ENCODE measurements at places on chromosomes 1 and 21. TPM values are rescaled to one million over a fixed set of nuclear protein-coding genes. Genes with fewer than 3 reads are reported as not detected.

DNA sequence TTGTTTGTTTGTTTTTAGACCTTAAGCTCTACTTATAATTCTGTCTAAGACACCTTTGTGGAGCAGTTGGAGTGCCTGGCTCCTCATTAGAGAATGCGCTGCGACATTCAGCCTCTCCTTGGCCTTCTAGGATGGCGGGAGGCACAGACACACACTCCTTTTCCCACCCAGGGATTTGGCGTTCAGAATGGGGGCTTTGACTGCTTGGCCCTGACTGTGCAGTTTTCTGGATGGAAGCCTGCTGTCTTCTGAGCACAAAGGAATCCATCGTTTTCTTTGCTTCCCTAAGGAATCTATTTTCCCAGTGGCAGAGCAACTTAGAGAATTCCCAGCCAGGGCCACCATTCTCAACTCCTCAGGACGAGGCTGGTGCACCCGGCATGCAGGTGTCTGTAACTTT lies 83.6 kb downstream of the GALNT2 start:
- DNase-seq = no peak
- no peaks in the 10 kb centered on the region for H3K27me3 ChIP-seq
- peaks cover 70% of the 10 kb centered on the region for H3K4me1 ChIP-seq
- peak overlapping the region; percentile 13 for H3K27ac ChIP-seq
- H3K36me3 ChIP-seq = no peaks in the 10 kb centered on the region
- H3K4me3 ChIP-seq = no peak overlapping the region

DNA sequence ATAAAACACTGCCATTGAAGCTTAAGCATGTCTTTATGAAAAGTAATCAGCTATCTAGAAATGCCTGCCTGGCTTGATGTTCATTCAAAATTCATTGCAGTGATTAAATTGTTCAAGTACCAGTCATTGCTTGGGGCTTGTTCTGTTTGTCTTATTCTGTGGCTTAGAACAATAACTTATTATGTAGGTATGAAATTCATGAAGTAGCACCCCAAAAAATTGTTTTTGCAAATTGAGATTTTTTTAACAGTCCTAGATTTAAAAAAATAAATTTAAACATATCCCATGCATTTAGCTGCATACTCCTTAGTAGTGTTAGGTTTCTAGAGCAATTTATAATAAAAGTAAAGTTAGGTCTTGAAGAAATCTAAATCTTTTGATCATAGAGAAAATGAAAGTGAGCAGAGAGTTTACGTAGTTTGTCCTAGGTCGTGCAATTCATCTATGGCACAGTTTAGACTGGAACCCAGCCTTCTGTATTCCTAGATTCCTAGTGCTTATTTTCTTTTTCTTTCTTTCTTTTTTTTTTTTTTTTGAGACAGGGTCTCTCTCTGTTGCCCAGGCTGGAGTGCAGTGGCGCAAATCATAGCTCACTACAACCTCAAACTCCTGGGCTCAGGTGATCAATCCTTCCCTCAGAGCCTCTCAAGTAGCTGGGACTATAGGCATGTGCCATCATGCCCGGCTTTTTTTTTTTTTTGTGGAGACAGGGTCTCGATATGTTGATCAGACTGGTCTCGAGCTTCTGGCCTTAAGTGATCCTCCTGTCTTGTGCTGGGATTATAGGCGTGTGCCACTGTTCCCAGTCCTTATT lies 9.3 kb downstream of the MIER1 start:
- DNase-seq = no peak
- H3K4me1 ChIP-seq = peaks cover 92% of the 10 kb centered on the region
- peak overlapping the region; percentile 43 for H3K4me3 ChIP-seq
- no peaks in the 10 kb centered on the region for H3K36me3 ChIP-seq
- no peaks in the 10 kb centered on the region for H3K27me3 ChIP-seq
- H3K27ac ChIP-seq = no peak overlapping the region

- H3K4me3 ChIP-seq = no peak overlapping the region
- no peak overlapping the region for H3K27ac ChIP-seq
- no peak for DNase-seq
- no peaks in the 10 kb centered on the region for H3K4me1 ChIP-seq
Observed at GRCh38 chr1:106047210-106047609, 1009.3 kb upstream of the PRMT6 start.

GRCh38 chr1:68723791-68724190 lies 226.9 kb upstream of the DEPDC1 start:
- DNase-seq = no peak
- H3K27ac ChIP-seq = peak overlapping the region; percentile 58
- H3K36me3 ChIP-seq = no peaks in the 10 kb centered on the region
- no peaks in the 10 kb centered on the region for H3K27me3 ChIP-seq
- H3K4me1 ChIP-seq = peaks cover 24% of the 10 kb centered on the region
- no peak overlapping the region for H3K4me3 ChIP-seq

DNA sequence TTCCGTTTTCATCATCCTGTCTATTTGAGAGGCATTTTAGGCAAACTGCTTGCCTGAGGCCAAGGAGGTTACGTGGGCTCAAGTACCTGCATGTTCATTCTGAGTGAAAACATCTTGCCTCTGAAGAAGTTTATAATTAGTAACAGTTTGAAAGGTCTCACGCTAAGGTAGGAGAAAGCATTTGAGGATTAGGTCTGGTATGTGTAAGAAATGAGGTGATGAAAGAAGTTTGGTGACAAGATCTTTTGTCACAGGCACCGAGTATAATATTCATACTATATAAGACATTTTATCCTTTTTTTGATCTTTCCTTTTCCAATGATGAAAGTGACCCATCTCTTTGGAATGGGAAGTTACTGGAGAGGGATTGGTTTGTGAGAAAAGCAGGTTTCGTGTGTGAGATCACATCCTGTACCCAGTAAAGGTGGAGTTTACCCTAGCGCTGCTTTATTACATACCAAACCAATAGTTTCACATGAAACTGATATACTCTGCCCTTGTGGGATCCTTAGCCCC lies 98.7 kb upstream of the PDC start:
- no peak overlapping the region for H3K4me3 ChIP-seq
- DNase-seq = no peak
- no peaks in the 10 kb centered on the region for H3K4me1 ChIP-seq
- H3K36me3 ChIP-seq = no peaks in the 10 kb centered on the region
- H3K27me3 ChIP-seq = no peaks in the 10 kb centered on the region
- H3K27ac ChIP-seq = no peak overlapping the region

GRCh38 chr1:79741720-79742421 lies 735.3 kb upstream of the ADGRL4 start:
- no peak for DNase-seq
- no peaks in the 10 kb centered on the region for H3K4me1 ChIP-seq
- no peaks in the 10 kb centered on the region for H3K27me3 ChIP-seq
- H3K36me3 ChIP-seq = no peaks in the 10 kb centered on the region
- no peak overlapping the region for H3K4me3 ChIP-seq
- no peak overlapping the region for H3K27ac ChIP-seq

GRCh38 chr1:233300326-233300725 lies 4.8 kb upstream of the PCNX2 start:
- H3K36me3 ChIP-seq = no peaks in the 10 kb centered on the region
- H3K4me3 ChIP-seq = no peak overlapping the region
- peaks cover 53% of the 10 kb centered on the region for H3K27me3 ChIP-seq
- no peak overlapping the region for H3K27ac ChIP-seq
- no peak for DNase-seq

- H3K36me3 ChIP-seq = no peaks in the 10 kb centered on the region
- H3K4me1 ChIP-seq = peaks cover 84% of the 10 kb centered on the region
- H3K27ac ChIP-seq = peak within 1 kb of the TSS; percentile 88
- peak within 1 kb of the TSS; percentile 42 for H3K4me3 ChIP-seq
- no peaks in the 10 kb centered on the region for H3K27me3 ChIP-seq
- DNase-seq = peak; percentile 41
Observed at GRCh38 chr1:32246888-32247273, at the start of gene FAM167B. Gene FAM167B (plus strand): TSS chr1:32247222. CDS start chr1:32247422, 200 bp downstream.

DNA sequence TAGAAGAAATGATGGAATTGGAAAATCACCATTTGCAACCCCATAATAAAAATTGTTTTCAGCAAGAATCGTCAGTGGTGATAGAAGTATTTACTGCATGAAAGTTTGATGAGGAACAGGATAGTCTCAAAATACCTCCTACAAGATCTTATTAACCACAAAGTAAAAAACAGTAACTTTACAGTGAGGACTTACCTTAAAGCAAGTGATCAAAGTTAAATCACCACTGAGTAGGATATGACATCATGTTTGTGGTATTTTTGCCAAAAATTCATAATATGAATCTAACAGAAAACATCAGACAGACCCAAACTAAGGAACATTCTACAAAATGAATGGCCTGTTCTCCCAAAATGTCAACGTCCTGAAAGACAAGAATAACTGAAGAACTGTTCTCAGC lies 19.9 kb downstream of the ALDH9A1 start:
- H3K36me3 ChIP-seq = peaks cover 82% of the 10 kb centered on the region
- no peak overlapping the region for H3K4me3 ChIP-seq
- no peak overlapping the region for H3K27ac ChIP-seq
- no peak for DNase-seq
- H3K27me3 ChIP-seq = no peaks in the 10 kb centered on the region

GRCh38 chr1:167166690-167167075 lies 54.0 kb upstream of the POU2F1 start:
- H3K27me3 ChIP-seq = peaks cover 38% of the 10 kb centered on the region
- no peak overlapping the region for H3K27ac ChIP-seq
- H3K36me3 ChIP-seq = no peaks in the 10 kb centered on the region
- H3K4me1 ChIP-seq = no peaks in the 10 kb centered on the region
- no peak overlapping the region for H3K4me3 ChIP-seq

GRCh38 chr1:24768873-24769605 lies 23.8 kb downstream of the CLIC4 start:
- H3K4me1 ChIP-seq = peaks cover 82% of the 10 kb centered on the region
- H3K4me3 ChIP-seq = no peak overlapping the region
- peak overlapping the region; percentile 81 for H3K27ac ChIP-seq

DNA sequence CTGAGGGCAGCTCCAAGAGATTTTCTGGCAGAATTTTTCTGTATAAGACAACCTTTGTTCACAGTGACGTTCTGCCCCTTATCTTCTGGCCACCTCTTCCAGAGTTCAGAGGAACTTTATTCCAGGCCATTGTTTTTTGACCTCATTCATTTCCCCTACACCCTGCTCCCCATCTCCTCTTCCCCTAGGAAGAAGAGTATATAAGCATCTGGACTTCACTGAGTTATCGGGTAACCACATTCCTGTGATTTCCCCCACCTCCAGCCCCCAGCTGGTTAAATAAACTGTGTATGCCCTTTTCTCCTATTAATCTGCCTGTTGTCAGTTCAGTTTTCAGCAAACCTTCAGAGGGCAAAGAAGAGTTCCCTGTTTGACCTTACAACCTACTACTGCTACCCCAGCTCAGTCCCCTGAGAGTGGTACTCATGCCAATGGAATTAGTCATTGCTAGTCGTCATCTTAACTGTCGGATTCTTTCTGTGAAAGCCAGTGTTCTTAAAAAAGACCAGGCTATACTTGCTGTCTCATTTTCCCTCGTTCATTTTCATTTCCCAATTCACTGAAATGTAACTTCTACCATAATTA lies 14.3 kb upstream of the ALG14 start:
- H3K4me3 ChIP-seq = no peak overlapping the region
- peak overlapping the region; percentile 84 for H3K27ac ChIP-seq

DNA sequence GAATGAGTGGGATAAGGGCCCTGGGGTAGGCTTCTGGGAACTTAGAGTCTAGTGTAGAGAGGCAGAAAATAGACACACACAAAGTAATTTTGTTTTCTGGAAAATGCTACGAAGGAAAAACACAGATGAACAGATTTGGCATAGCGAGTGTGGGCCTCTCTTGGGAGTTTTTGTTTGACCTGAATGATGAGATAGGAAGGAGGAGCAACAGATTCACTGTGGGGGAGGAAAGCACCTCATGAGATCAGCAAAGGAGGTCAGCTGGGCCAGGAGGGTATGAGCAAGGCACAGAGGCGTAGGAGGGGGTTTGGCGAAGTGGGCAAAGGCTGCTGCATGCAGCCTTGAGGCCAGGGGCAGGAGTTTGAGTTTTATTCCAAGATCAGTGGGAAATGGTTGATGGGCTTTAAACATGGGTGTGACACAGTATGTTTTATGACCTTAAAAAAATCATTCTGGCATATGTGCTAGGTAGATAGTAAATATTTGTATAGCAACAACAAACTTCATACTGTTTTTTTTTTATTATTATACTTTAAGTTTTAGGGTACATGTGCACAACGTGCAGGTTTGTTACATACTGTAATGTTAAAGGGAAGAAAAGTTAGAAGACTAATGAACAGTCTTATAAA lies 57.9 kb downstream of the FGGY start:
- H3K27me3 ChIP-seq = no peaks in the 10 kb centered on the region
- no peak for DNase-seq
- no peak overlapping the region for H3K4me3 ChIP-seq
- peaks cover 12% of the 10 kb centered on the region for H3K4me1 ChIP-seq

- no peak for DNase-seq
- H3K36me3 ChIP-seq = no peaks in the 10 kb centered on the region
- no peak overlapping the region for H3K4me3 ChIP-seq
Observed at GRCh38 chr1:158329733-158330132, 1.6 kb downstream of the CD1B start.

GRCh38 chr1:2021550-2021949 lies 2.4 kb downstream of the GABRD start:
- peaks cover 83% of the 10 kb centered on the region for H3K27me3 ChIP-seq
- peaks cover 28% of the 10 kb centered on the region for H3K4me1 ChIP-seq
- H3K4me3 ChIP-seq = no peak overlapping the region
- H3K27ac ChIP-seq = no peak overlapping the region
- H3K36me3 ChIP-seq = no peaks in the 10 kb centered on the region

GRCh38 chr1:27542463-27543273 lies 52.7 kb upstream of the WASF2 start:
- H3K4me3 ChIP-seq = no peak overlapping the region
- peak; percentile 65 for DNase-seq
- H3K27ac ChIP-seq = peak overlapping the region; percentile 89
- no peaks in the 10 kb centered on the region for H3K27me3 ChIP-seq
- peaks cover 98% of the 10 kb centered on the region for H3K4me1 ChIP-seq

- H3K4me1 ChIP-seq = no peaks in the 10 kb centered on the region
- DNase-seq = no peak
- no peak overlapping the region for H3K27ac ChIP-seq
- no peaks in the 10 kb centered on the region for H3K27me3 ChIP-seq
Observed at GRCh38 chr1:215200121-215200520, 117.6 kb downstream of the KCNK2 start.

- DNase-seq = no peak
Observed at GRCh38 chr1:32592943-32593342, 53.7 kb downstream of the ZBTB8A start.

Gene C1orf94
- total RNA-seq = not detected

Gene ZNF362
- 32.4 TPM for total RNA-seq

Gene APOBEC4
- 0.11 TPM for total RNA-seq

Gene HMGCS2
- total RNA-seq = 65.5 TPM

Gene RUNX3
- total RNA-seq = 0.52 TPM

Gene PPIE
- total RNA-seq = 29.4 TPM

Gene PIK3CD
- 2.6 TPM for total RNA-seq

Gene TNFAIP8L2
- total RNA-seq = 0.88 TPM

Gene PHF13
- total RNA-seq = 6.8 TPM
